NCI-H460 (cell line): ENCODE measurements at places on chromosomes 16 and 17.
A peak's percentile ranks its signal among the peaks of the same experiment; 100 is the strongest.

GRCh38 chr16:72188541-72188940, 16.6 kb upstream of the PMFBP1 start:
- no peak for DNase-seq

GRCh38 chr16:53915452-53916160, 211.7 kb downstream of the FTO start:
- no peak for DNase-seq

GRCh38 chr16:81483064-81483969, 38.7 kb downstream of the CMIP start:
- no peak for DNase-seq

GRCh38 chr17:30117675-30118081, 1.1 kb downstream of the NSRP1 start:
- DNase-seq: no peak

- DNase-seq: no peak
Measured at GRCh38 chr16:57115168-57115513, 22.8 kb downstream of the CPNE2 start.

DNA sequence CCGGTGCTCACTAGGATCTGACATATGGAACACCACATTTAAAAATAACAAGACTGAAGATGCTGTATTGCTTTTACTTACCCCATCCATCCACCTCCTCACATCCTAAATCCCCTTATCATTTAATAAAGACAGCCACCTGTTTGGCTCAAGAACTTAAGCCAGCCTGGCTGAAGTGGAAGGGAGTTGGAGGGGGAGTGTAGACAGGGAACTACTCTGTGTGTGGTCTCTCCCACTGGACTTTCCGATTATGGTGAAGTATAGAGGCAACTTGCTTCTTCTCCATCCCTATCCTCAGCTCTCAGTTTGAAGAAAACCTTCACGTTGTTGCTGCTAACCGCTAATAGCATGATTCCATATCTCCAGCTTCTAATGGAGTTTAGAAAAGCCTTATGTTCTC, 313.4 kb downstream of the CDH11 start:
- DNase-seq: no peak

DNA sequence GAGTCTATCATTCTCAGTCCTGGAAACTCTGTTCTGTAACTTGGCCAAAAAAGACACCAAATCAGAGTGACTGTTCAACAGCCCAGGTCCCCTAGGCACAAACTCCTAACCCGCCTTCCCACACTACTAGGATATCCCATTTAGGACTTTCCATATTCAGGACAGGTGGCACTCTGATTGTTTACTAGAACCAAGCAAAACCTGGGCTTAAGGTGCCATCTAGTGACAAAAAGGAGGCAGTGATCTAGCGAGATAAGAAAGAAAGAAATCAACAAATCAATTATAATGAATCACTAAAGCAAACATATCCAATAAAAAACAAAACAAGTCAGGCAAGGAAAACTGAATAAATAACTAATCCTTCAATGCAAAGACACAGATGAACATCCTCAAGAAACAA, 203.9 kb downstream of the CEP112 start:
- DNase-seq: peak; percentile 9

- DNase-seq: no peak
Measured at GRCh38 chr17:19237389-19238166, 412 bp downstream of the EPN2 start.

DNA sequence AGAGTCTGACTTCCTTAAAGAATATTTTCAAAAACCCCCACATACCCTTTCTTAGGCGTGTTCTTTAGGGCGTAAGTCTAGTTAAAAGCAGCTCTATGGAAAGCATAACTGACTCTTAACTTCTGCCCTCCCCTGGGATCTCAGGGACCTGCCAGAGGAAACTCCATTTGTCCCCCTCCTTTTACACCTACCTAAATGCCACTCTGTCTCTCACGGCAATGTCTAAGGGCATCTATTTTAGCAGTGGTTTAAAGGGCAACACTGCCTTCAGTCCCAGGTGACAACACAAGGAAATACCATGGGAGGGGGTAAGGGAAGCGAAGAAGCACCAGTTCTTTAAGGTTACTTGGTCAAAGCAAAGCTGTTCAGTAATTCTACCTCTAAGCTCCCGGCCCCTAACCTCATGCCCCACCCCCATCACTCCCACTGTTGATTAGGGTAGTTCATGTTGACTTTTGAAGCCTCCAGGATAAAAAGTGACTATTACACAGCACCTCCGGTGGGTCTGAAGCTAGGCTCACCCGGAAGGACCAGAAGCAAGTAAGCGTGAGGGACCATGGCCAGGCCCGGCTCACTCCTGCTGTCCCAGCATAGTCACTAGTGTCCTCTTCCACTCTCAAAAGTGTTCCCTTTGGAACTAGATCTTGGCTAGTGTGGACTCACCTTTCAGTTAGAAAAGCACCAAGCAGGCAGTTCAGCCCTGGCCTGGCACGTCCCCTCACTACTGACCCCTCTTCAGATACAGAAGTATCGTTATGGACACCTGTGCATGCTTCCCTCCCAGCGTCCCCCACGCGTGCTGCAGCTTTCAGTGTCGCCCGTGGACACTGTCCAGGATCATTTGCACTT, 47.1 kb downstream of the CYTH1 start:
- no peak for DNase-seq

- peak; percentile 89 for DNase-seq
Measured at GRCh38 chr17:16286009-16286946, 67.0 kb downstream of the CENPV start.

DNA sequence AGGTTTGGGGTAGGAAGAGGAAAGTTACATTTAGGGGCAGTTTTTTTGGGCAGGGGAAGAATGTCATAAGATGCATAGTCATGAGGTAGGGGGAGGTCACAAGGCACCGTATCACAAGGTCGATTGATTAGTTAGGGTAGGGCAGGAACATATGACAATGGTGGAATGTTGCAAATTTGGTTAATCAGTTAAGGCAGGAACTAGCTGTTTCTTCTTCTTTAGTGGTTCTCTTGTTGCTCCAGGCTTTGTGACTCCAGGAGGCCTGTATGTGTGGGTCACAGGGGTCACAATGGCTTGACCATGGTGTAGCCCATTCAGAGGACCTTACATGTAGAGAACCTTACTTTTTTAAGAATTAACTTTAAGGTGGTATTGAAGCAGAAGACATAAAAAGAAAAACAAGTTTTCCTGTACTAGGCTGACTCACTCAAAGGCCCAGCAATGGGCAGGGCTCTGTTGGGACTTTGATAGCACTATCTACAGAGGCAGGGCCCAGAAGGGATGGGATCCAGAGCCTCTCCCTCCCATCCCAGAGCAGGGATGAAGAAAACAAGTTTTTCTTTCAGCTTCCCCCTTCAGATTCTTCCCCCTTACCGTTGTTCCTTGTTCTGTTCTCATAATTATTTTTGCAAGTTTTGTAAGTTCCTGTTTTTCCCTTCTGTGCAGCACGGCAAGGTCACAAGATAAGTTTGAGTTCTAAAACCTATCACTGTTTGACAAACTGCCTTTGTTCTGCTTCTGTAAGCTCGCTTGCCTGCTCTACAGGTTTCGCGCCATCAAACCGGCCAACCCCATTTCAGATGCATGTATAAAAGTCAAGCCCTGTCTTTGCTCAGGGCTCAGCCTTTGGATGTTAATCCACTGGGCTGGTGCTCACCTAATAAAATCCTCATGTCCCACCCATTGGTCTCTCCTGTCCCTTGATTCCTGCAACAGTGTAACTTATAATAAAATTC, 45.8 kb upstream of the ATF7IP2 start:
- no peak for DNase-seq

- DNase-seq: no peak
Measured at GRCh38 chr17:17820046-17820445, 16.7 kb downstream of the SREBF1 start.

DNA sequence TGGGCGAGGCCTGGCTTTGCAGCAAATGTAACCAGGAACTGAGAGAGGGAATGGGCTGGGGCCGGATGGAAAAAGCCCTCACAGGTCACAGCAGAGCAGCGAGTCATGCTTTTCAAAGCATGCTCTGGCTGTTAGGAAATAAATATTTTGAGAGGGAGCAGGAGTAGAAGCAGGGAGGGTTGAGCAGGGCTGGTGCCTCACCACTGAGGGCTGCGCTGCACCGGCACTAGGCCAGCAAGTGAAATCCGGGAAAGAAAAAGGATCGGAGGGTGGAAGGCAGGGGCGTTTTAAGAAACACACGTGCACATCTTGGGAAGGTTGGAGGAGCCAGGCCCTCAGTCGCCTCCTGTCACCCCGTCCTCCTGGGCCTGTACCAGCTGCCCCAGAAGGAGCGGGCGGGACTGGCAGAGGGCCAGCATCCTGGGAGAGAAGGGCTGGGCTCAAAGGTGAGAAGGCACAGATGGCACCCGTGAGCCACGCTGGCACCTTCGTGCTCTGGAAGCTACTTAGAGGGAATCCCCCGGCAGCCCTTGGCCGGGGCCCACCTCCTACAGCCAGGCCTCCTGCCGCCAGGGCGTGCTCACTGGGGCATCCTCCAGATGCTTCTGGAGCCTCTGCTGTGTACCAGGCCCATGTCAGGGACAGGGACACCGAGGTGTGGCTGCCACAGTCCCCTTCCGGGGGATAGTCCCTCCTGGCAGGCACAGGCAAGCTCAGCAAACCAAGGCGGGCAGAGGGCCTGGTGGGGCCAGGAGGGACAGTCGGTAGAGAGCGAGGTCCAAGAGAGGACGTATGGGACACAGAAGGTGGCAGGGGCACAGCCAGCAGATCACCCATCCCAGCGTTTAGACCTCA, 71.5 kb upstream of the PLCG2 start:
- DNase-seq: no peak

DNA sequence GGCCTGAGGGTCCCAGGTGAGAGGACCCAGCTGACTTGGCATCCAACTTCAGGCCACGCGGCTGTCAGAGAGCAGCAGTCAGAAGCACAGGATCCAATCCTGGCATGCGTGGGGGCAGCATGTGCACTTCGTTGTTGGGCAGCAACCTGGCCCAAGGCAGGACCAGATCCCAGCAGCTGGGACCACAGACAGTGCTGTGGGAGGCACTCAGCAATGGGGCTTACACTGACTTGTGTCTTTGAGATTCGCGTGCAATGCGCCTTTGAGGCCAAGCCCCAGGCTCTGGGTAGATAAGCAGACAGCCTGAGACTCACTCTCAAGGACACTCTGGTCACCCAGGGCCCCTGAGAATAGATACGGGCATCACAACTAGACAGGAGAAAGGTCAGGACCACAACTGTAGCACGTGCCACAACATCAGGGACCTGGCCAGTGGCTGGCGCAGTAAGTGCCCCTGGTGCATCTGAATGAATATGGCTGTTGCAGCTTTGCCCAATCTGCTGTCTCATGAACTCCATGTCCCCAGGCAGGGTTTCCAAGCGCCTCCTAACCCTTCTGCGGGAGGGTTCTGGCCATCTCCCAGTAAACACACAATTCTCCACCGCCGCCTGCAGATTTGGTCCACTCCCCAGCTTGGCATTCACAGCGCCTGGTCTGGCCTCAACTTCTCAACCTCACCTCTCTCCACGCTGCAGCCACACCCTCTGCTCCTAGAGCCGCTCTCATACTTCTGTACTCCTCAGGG, 3.2 kb downstream of the PAM16 start:
- DNase-seq: no peak

GRCh38 chr16:11327277-11328171, 17.7 kb upstream of the RMI2 start:
- DNase-seq: no peak
